Kasumi-1 (cell line): ENCODE measurements at places on chromosomes 5 and 9.
A peak's percentile ranks its signal among the peaks of the same experiment; 100 is the strongest.

DNA sequence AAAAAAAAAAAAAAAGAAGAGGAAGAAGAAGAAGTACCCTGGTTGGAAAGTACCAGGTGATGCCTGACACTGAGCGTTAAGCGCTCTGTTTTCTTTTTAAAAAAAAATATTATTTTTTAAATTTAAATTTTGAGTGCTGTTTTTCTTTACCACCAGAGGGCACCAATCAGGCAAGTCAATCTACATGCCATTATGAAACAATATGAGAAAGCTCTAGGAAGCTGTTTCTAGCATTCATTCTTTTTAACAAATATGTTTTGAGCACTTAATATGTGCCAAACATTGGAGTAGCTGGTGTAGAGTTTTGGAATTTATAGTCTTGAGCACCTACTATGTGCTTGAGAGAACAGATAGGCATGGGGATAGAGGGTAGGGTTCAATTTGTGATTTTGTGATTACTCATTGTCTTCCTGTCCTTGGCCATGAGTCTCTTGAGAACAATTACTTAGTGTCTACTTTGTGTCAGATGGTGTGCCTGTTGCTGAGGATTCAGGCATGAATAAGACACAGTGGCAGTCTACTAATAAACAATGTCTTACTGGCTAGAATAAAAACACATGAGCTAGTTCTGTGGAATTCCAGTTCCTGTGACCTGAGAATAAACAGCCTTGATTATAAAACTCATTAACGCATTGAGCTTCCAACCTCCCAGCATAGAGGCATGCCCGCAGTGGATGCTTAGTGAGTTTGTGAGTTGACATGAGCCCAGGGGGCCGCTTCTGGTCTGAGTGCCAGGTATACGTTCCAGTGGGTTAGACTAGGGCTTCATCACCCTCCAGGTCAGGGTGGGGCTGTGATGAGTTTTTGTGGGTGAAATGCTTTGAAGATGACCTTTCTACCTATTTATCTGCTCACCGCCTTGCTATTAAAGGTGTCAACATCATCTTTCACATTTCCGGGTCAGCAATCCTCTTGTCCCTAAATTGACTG lies 3.0 kb upstream of the UBE2R2 start:
- peak; percentile 78 for DNase-seq

DNA sequence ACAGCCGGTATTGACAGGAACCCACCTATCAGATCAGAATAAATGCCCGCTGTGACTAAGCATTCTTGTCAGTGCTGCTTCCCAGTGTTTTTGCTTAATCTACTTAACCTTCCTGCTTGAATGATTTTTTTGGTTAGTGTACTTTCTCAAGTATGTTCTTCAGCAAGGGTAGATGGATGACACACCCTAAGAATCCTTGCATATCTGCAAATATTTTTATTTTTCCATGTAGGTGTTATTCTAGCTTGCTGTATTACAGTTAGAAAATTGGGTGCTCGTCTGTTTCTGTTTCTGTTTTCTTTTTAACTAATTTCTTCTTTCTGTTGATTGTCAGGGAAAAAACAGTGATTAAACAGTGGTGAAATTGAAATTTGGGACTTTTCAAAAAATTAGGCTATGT lies 64.5 kb downstream of the SEC61B start:
- DNase-seq = no peak

- no peak for DNase-seq
These were observed 8.8 kb downstream of the AQP7 start for GRCh38 chr9:33393581-33393980.

GRCh38 chr9:136855461-136856078 lies 3.4 kb downstream of the MAMDC4 start:
- no peak for DNase-seq

- no peak for DNase-seq
These were observed 203.3 kb downstream of the FOXD4L6 start for GRCh38 chr9:40925149-40925548.

- peak; percentile 93 for DNase-seq
These were observed 112.3 kb upstream of the ANKH start for GRCh38 chr5:14983666-14984441.

GRCh38 chr9:653856-654387 lies 187.6 kb upstream of the DMRT1 start:
- DNase-seq = no peak

DNA sequence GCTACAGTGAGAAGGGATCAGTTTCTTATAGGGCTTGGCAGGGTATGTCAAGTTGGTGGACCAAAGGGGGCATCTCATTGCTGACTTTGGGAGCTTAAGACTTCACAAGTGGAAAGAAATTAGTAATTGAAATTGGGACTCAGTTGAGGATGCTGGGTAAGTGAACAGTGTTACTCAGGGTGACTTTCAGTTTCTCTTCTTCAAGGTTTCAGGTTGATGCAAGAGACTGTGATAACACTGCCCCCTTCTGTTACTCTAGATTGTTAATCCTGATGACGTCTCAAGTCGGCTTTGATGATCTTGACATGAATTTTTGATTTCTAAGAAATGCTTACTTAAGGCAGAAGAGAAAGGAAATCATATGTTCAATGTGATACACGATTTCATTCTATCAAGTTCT lies 21.3 kb downstream of the KCTD16 start:
- DNase-seq = peak; percentile 95

- no peak for DNase-seq
These were observed 6.2 kb upstream of the CERCAM start for GRCh38 chr9:128414461-128414860.
